ENCODE measurements at places on chromosomes 3 and 15.

- no peak for DNase-seq
Measured at GRCh38 chr15:41562784-41563198, 3.8 kb downstream of the TYRO3 start.

- no peak for DNase-seq
Measured at GRCh38 chr15:79496838-79497237, 64.7 kb downstream of the MINAR1 start.

GRCh38 chr3:149958171-149958796 is 12.4 kb downstream of the PFN2 start:
- DNase-seq = no peak

DNA sequence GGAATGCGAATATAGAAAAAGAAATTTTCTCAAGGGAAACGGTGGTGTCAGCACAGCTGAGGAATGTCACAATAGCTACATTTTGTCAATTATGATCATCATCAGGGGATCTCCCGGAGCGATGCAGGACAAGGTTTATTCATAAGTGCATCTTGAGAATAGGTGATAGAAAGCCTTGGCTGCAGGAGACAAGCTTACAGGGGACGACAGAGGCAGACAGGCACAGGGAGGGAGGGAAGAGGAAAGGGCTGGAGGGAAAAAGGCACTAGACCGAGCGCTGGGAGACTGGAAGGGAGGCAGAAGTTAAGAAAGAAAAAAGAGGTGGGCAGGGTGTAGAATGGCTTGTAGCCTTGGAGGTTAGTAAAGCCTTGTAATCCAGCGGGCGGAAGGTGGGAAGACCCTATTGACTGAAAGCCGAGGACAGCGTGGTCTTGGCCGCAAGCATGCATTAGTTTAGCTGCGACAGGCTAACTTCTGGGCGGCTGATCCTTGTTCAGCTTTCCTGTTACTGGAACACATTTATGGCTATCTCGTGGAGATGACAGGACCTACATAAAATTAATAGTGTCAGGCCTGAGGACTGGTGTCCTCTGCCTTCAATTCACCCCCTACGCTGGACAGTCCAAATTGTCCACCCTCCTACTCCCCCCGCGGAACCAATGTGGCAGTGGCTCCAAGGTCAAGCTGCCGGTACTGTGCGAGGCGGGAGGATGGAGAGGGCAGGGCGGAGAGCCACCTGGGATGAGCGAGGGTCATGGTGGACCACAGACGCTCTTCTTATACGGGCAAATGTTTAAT is 1.4 kb upstream of the NECTIN3 start:
- DNase-seq = no peak

GRCh38 chr3:194871864-194872668 is 186.4 kb downstream of the FAM43A start:
- DNase-seq = no peak

DNA sequence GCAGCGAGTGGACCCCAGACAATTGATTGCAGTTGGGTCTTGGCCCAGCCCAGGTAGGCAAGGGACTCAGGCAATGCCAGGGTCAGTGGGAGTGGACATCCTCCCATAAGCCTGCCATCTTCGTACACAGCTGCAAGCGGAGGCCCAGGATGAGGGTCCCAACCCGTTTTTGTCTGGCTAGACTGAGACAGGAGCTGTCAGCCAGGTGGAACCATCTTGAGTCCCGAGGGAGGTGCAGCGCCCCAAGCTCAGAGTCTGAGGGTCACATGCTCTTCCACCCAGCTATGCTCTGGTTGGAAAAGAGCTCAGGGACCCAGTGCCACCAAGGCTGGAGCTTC is 22.6 kb upstream of the IP6K2 start:
- DNase-seq = no peak

GRCh38 chr3:53949541-53949940 is 57.9 kb upstream of the SELENOK start:
- DNase-seq = no peak

- DNase-seq = no peak
Measured at GRCh38 chr15:25673351-25673750, 189.8 kb downstream of the ATP10A start.

- DNase-seq = peak; percentile 53
Measured at GRCh38 chr3:148006508-148006907, 597.3 kb downstream of the ZIC1 start.

DNA sequence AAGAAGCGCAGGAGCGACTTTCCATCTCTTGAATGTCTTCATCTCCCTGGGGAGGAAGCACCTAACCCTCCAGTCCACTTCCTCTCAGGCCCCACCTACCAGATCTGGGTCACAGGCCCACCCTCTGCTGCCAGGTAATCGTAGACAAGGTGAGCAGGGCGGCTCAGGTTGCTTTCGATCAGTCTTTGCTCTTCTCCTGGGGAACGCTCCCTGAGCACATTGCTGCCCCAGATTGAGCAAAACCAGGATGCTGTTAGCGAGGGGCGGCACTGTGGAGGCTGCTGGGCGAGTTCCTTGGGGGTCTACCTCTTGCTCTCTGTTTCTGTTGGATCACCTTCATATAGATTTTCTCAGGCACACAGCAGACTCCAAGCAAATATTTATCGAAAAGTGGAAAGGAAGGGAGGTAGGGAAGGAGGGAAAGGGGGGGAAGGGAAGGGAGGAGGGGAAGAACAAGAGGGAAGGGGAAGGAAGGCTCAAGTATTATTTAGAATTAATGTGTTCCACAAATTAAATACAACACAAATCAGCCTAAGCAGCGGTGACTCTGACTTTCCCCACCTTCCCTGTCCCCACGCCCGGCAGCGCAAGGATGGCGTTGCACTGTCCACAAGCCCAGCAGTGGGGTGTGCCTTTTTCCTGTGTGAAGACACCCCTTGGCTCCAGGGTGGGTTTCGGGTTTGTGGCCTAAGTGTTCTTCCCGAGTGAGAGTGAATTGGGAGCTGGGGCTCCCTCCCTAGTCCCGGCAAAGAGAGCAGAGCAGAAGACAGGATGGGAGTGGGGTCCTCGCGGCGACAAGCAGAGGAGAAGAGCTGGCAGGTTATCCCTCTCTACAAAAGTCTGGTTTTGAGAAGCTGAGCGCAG is 6.1 kb upstream of the PCSK6 start:
- DNase-seq = no peak

DNA sequence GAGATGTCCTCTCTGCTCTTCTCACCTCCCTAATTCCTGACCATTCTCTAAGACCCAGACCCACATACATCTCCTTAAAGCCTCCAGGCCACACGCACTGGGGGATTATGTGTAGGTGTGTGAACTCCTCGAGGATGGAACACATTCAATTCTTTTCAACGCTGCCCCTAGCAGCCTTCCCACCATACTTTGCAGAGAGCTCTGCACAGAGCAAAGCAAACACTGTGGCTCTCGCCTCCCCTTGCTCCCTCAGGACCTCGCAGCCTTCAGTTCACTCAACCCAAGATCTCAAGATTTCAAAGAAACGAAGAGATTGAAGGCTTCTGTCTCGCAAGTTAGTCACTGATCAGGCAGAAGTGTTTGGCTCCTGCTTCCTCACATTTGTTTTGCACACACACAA is 6.0 kb downstream of the ACTC1 start:
- DNase-seq = no peak

DNA sequence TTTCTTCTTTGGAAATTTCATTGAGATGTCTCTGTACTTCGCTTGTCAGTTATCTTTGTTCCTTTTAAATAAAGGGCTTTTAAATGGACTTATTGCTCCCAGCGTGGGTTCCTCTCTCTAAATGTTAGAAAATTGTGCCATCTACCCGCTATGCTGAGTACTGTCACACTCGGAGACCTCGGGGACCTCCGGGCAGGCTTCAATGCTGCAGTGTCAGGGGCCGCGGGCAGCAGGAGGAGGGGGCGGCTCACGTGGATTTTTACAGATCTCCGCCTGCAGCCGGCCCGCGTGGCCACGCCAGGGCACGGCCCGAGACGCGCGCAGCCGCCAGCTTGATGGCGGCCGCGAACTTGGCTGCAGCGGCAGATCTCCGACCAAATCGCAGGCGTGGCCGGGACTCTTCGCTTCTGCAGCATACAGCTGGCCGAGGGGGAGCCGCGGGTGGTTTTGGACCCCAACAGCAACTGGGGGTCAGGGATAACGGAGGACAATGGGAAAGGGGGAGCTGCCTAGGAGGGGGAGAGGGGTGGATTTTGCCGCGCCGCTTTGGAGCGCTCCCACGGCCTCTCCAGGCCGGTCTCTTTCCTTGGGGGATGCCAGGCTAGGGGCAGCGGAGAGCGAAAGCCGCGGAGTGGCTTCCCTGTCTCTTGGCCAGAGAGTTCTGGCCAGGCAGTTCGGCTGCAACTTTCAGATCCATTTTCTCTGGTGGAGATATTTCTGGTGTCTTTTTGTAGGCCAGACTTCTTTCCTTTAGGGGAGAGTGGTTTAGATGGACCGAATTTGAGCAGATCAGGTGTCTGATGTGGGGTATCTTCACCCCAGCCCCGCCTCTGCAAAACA is 15.3 kb downstream of the NR2F2 start:
- DNase-seq = no peak

DNA sequence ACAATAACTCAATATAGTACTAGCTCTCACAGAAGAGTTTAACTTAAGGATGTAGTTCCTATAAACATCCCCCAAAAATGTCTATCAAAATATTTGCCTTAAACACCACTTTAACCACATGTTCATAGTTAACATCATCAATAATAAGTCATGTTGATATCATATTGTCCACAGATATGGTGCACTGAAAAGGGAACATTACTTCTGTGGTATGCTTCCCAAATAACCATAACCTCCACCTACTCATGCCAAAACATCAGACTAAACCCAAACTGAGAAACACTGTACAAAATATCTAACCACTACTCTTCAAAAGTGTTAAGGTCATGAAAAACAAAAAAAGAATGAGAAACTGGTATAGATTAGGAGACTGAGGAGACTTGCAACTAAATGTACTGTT is 32.9 kb downstream of the SLC4A7 start:
- no peak for DNase-seq

DNA sequence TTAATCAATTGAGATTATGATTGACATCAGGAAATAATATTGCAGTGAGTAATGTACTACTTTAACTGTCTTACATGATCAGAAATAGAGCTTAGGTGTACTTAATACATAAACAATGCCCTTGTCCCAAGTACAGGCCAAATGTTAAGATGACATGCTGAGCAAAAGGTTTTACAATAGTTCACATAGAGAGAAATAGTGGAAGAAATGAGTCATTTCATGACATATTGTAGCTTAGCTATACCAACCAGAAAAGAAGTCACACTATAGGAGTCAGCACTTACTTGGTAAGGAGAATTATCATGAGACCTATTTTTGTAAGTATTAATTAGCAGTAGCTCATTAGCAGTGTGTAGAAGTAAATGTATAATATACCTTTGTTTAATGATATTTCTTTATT is 96.4 kb upstream of the NANOGP8 start:
- no peak for DNase-seq

DNA sequence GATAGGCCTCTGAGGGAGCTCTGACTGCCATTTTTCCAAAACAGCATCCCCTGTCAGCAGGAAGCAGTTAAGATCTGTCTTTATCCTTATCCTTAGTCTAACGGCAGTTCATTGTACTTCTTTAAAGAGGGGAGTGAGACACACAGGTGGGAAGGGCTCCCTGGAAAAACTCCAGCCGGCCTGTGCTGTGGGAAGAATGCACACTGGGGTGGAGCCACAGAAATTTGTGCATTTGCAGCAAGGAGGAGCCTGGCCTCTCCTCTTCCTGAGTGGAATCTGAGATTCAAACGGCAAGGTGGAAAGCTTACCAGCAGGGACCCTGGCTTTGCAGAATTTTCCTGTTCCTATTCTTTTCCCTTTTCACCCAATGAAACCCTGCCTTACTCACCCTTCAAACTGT is 1209.4 kb downstream of the ROBO2 start:
- DNase-seq = no peak

DNA sequence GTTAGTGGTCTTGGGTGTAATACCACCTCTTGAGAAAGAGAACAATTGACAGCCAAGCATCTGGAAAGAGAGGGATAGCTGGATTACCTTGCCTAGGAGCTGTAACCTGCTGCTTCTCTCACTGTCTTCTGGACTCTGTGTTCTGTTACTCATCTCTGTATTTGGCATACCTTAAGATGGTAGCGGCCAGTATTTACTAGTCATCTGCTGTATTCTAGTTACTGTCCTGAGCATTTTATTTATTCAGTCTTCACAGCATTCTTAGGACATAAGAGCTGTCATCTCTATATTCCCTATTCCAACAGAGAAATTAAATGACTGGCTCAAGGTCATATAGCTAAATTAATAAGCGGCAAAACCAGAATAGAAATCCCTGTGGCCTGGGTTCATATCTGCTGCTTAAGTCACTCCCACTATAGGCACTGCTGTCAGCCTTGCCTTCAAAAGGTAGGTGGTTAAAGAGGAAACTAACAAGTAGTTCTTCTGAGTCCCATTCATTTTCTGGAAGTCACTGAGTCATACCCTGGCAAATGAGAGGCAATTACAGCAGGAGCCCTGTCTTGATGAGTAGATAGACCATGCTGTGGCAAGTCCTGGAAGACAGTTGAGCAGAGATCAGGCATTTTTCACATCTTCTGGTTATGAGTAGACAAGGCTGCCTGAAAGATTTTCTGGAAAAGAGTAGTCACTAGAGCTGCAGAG is 68.2 kb downstream of the RAB7A start:
- DNase-seq = peak; percentile 77

GRCh38 chr3:152785051-152785450 is 49.9 kb upstream of the P2RY1 start:
- no peak for DNase-seq

- no peak for DNase-seq
Measured at GRCh38 chr15:40428185-40428584, 12.6 kb upstream of the BAHD1 start.

DNA sequence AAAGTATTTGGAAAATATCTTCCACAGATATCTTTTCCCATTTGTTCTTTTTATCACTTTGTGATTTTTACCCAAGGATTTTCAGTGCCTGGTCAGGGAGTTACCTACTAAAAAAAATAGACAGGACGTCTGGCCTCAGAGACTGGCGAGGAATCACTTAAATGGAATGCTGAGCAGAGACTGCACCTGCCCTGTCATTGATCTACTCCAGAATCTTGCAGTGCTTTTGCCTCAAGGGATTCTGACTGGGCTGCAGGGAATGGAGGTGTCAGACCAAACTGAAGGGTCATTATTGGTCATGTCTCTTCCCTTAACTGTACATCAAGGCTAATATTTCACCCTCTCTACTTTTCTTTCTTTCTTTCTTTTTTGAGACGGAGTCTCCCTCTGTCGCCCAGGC is 12.1 kb upstream of the RYR3 start:
- no peak for DNase-seq

- no peak for DNase-seq
Measured at GRCh38 chr3:111666041-111666735, 71.0 kb upstream of the ZBED2 start.

GRCh38 chr3:102492300-102492699 is 57.5 kb downstream of the ZPLD1 start:
- no peak for DNase-seq

GRCh38 chr3:185966655-185967054 is 28.8 kb upstream of the TRA2B start:
- DNase-seq = no peak

GRCh38 chr3:58840949-58841348 is 174.4 kb upstream of the FAM3D start:
- DNase-seq = no peak

GRCh38 chr3:184899953-184900595 is 88.1 kb downstream of the VPS8 start:
- DNase-seq = no peak

Measured in GM04504 (cell line).